ENCODE measurements at places on chromosomes 7 and 10. TPM values are rescaled to one million over a fixed set of nuclear protein-coding genes. Genes with fewer than 3 reads are reported as not detected.
A peak's percentile ranks its signal among the peaks of the same experiment; 100 is the strongest.

DNA sequence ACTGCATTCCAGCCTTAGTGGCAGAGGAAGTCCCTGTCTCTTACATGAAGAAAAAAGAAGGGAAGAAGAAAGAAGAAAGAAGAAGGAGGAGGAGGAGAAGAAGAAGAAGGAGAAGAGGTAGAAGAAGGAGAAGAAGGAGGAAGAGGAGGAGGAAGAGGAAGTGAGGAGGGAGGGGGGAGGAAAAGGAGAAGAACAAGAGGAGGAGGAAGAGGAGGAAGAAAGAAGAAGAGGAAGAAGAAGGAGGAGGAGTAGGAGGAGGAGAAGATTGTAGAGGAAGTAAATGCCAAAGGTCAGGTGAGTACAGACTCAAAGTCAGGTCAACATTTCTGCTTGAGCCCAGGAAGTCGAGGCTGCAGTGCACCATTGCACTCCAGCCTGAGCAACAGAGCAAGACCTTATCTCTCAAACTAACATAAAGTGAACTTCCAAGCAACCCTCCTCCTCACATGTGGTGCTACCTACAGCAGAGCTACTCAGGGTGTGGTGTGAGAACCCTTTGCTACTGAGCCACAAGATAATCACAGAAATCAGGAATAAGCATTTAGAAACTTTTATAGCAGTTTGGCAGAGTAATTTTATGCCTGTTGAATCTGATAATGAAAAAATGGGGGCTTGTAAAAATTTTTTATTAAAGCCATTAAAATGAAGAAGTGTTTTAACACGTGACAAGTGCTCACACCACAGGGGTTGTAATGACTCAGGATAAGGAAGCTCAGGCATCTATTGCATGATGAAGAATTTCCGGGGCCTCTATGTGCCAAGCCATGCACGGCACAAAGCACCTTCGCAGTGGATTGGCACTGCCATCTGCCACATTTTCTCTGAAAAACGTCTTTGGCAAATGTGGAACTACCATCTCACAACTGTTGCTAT is 224.9 kb upstream of the AUTS2 start:
- no peak overlapping the region for H3K27ac ChIP-seq
- no peak for DNase-seq
- no peaks in the 10 kb centered on the region for H3K36me3 ChIP-seq
- no peak overlapping the region for H3K4me3 ChIP-seq
- no peaks in the 10 kb centered on the region for H3K4me1 ChIP-seq
- no peaks in the 10 kb centered on the region for H3K27me3 ChIP-seq

DNA sequence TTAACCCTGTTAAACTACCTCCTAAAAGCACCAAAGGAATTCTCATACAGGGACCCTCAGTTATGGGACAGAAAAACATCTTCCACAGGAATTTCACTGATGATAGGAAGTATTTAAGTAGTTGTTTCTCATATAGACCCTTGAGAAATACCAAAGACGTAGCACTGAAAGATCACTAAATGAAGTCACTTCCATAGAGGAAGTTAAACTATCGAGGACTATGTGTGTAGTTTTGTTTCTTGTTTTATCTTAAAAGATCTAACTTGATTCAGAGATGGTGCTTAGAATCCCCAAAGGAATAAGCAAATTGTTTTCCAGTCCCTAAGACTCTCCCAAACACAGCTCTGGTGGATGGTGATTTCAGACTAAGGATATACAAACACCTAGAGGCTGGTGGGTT is 94.8 kb upstream of the AFAP1L2 start:
- H3K4me1 ChIP-seq = peaks cover 35% of the 10 kb centered on the region
- no peak for DNase-seq
- no peak overlapping the region for H3K4me3 ChIP-seq
- H3K27ac ChIP-seq = no peak overlapping the region

DNA sequence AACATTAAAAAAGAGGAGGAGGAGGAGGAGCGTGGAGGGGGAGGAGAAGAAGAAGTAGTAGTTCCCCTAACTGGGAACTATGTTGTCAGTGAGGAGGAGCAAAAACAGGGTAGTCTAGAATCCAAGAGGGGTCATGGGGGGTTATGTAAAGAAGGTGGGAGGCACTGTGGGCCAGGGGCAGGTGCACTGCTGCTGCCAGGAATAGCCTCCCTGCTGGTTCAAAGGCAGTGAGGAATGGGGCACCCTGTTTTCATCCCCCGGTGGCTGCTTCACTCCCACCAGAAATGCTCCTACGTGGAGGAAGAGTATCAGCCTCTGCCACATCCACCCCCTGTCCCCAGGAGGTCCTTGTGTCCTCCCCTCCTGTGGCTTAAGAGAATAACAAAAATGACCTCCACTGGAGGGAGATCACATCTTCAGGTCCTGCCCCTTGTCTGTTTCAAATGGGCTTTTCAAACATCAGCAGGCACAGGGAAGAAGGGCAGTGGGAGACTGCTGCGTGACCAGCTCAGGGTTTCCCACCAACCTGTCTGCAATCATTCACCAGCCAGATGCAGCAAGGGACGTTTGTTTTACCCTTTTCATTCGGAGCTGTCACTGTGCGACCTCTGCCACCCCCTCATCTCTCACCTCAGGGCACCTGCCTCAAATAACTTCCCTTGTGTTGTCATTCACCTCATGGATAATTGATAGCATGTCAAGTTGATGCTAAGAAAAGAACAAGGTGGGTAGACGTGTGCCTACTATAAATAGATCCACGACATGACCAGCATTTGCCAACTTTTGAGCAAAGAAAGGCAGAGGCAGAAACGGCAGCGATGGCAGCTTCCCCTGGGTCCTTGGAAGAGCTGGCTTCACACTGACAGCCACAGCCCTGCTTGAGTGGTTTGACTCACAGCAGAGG is 92.6 kb downstream of the DGKI start:
- H3K27ac ChIP-seq = no peak overlapping the region
- H3K4me1 ChIP-seq = no peaks in the 10 kb centered on the region
- no peak overlapping the region for H3K4me3 ChIP-seq
- DNase-seq = no peak
- H3K36me3 ChIP-seq = no peaks in the 10 kb centered on the region

- H3K36me3 ChIP-seq = no peaks in the 10 kb centered on the region
- DNase-seq = no peak
- H3K27me3 ChIP-seq = no peaks in the 10 kb centered on the region
- H3K4me1 ChIP-seq = no peaks in the 10 kb centered on the region
- H3K27ac ChIP-seq = peak overlapping the region; percentile 87
These were observed 246.7 kb downstream of the KLF6 start for GRCh38 chr10:3538291-3538655.

DNA sequence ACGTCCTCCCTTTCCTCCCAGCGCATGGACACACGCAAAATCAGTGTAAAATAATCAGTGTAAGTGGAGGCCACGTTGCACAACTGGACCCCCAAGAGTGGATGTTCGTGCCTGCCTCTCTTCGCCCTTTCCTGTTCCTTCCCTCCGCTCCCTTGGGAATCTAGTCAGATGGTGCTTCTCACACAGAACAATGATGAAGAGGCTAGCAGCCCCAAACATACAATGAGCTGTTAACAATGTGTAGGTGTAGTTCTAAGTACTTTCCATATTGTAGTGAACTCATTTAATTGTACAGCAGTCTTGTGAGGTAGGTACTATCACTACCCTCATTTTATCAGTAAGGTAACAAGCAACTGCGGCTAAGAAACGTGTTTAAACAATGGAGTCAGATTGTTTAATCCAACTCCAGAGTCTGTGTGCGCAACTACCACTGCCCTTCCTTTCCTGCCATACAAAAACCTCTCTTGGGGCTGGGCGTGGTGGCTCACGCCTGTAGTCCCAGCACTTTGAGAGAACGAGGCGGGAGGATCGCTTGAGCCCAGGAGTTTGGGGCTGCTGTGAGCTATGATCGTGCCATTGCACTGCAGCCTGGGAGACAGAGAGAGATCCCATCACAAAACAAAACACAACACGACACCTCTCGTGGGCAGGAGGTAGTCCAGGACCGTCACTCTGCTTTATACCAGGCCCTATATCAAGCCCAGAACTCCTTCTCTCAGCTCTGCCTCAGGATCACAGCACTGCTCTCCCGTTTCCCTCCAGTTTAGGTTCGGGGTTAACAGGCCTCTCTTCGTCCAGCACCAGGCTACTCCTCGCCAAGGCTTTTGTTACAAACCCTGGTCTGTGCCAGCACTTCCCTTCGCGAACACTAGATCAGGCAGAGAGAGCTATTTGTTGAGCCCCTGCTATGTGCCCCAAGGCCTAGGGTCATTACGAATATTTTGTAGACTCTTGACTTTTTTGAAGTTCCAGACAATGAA is 1.1 kb downstream of the FKBP9 start:
- H3K4me3 ChIP-seq = peak overlapping the region; percentile 68
- no peaks in the 10 kb centered on the region for H3K4me1 ChIP-seq
- peak overlapping the region; percentile 91 for H3K27ac ChIP-seq
- H3K36me3 ChIP-seq = no peaks in the 10 kb centered on the region
- DNase-seq = peak; percentile 55

- DNase-seq = no peak
- no peaks in the 10 kb centered on the region for H3K36me3 ChIP-seq
- no peak overlapping the region for H3K27ac ChIP-seq
- no peak overlapping the region for H3K4me3 ChIP-seq
- H3K27me3 ChIP-seq = no peaks in the 10 kb centered on the region
These were observed 60.8 kb downstream of the RHOBTB1 start for GRCh38 chr10:60883187-60883586.

DNA sequence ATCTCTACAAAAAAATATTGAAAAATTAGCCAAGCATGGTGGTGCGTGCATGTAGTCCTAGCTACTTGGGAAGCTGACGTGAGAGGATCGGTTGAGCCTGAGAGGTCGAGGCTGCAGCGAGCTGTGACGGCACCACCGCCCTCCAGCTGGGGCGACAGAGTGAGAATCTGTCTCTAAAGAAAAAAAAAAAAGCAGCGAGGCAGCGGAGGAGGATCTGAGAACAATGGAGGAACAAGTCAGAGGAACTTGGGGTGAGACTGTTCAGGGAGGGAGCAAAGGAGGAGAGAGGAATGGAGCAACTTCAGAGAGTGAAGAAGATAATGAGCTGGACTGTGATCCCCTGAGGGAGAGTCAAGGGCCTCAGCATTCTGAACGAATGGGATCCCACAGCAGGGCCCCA is 85.4 kb downstream of the MKX start:
- no peak for DNase-seq
- H3K4me3 ChIP-seq = no peak overlapping the region
- no peaks in the 10 kb centered on the region for H3K27me3 ChIP-seq
- H3K4me1 ChIP-seq = no peaks in the 10 kb centered on the region
- no peaks in the 10 kb centered on the region for H3K36me3 ChIP-seq

GRCh38 chr10:98384531-98385133 is 30.4 kb downstream of the PYROXD2 start:
- H3K4me3 ChIP-seq = no peak overlapping the region
- DNase-seq = no peak
- no peak overlapping the region for H3K27ac ChIP-seq
- H3K4me1 ChIP-seq = no peaks in the 10 kb centered on the region
- H3K27me3 ChIP-seq = no peaks in the 10 kb centered on the region
- H3K36me3 ChIP-seq = no peaks in the 10 kb centered on the region

OR13A1 gene
- not detected for total RNA-seq

SPDYE18 gene
- 3.1 TPM for total RNA-seq

CACNB2 gene
- 6.6 TPM for total RNA-seq

RAB18 gene
- 23.2 TPM for total RNA-seq

Data from tibial nerve (tissue), 4 donors.